ENCODE measurements at places on chromosomes 13 and 19.

- no peak for DNase-seq
Observed at GRCh38 chr13:41467425-41467945, 10.1 kb downstream of the RGCC start.

- DNase-seq = no peak
Observed at GRCh38 chr19:17025991-17026658, 485 bp downstream of the CPAMD8 start.

DNA sequence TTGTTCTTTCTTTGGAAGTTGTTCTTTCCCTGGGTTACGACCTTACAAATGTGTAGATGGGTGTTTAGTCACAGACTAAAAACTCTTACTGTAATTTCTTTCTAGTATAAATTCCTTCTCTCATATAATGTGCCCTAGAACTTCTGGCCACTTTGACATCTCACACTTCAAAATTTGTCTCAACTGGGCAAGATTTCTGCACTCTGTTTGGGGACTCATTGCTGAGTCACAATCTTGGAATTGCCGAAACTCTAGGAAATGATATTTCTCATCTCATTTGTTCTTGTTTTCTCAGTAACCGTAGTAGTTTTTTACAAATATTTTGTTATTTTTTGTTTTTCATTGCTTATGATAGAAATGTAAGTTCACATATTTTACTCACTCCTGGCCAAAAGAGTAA is 2523.2 kb upstream of the PCDH20 start:
- no peak for DNase-seq

GRCh38 chr13:91627952-91628739 is 229.7 kb downstream of the GPC5 start:
- DNase-seq = no peak

DNA sequence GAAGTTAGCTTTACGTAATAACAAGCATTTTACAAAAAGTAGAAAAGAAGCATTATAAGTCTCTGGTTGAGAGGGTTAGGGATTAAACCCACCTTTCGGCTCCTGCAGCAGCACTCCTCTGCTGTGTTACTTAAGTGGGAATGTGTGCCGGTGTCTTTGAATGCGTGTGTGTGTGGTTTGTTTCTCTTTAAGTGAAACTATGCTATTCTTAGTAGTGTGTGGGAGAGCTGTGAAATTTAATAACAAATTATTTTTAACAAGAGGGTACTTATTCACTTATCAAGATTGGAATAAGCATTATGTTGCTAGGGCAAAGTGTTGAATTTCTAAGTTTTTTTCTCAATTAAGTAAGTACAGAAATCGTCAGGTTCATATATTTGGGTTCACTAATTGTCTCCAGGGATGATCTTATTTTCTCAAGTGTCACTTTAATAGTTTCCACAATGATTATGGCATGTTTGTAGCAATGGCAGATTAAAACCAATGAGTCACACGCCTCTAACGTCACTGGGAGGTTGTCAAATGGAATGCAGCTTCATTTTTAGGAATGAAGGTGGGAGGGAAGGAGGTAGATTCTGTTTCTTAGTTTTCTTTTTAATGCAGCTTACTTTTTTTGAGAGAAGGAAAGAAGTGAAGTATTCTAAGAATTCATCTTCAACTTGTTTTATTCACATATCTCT is 151.3 kb downstream of the LMO7 start:
- DNase-seq = peak; percentile 75

DNA sequence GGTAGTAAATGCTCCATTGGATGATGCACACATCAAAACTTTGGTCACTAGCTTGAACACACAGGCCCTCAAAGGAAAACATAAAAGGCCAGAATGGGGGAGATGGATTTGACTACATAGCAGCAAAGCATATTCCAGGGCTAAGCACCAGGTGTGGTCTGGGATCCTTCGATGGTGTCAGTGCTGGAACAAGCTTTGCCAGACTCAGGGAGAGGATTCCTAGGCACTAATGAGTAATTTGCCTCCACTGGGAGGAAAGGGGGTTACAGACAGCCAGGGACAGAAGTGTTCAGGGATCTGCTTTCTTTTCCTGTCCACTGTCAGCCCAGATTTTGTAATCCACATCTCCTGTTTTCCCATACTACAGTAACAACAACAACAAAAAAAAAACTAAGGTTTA is 157.2 kb upstream of the OBI1 start:
- DNase-seq = no peak

GRCh38 chr13:77523834-77524728 is 11.4 kb upstream of the SCEL start:
- no peak for DNase-seq

GRCh38 chr13:69619651-69620050 is 488.0 kb upstream of the ATXN8OS start:
- no peak for DNase-seq

GRCh38 chr13:69617587-69617986 is 490.0 kb upstream of the ATXN8OS start:
- DNase-seq = no peak

- DNase-seq = no peak
Observed at GRCh38 chr19:30208436-30209060, 163.6 kb upstream of the ZNF536 start.

DNA sequence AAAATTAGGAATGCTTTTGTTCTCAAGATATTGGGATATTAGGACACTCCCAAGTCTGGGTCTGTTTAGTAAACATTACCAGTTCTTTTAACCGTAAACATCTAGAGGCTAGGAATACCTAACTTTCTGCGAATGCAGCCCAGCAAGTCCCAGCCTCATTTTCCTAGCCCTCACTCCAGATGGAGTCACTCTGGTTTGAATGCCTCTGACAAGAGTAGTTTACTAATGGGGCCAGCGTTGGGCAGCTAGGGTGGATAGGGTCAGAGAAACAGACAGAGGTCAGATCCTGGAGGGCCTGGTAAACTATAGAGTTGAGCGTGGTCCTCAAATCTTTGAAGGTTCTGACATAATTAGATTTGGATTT is 53.6 kb downstream of the WDFY2 start:
- no peak for DNase-seq

DNA sequence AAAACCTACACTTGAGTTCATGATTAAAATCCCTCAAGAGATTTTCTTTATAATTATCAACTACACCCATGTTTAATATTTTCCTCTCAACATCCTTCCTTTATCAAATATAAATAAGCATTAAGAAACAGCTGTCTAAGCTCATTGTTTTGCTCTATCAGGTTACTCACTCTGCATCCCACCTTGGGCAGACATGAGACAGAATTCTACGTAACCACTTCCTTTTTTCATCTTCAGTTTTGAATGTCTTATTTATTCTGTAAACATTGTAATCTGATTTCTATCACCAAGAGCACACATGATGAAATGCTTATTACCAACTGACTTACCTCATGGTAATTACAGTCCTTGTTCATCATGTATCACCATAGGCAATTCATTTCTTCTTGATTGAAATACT is 1256.6 kb upstream of the ATXN8OS start:
- DNase-seq = no peak

DNA sequence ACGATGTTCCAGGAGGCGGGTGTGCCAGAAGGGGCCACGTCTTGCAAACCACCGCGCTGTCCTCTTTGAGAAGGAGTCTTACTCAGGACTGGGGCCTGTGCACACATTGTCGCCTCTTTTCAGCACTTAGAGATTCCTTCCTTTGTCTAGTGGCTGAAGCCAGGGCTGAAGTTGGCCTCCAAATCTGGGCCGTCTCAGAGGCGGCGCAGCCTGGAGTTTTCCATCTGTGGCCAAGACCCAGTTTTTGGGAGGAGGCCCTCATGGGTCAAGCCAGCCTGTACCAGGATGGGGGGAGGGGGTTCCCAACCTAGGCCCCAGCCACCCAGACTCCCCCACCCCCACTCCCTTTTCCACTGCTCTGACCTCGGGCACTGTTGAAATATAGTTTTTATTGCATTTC is 11.8 kb downstream of the ANO8 start:
- DNase-seq = no peak

- DNase-seq = peak; percentile 66
Observed at GRCh38 chr13:41995946-41996345, 35.0 kb upstream of the VWA8 start.

GRCh38 chr19:13797870-13798269 is 2.6 kb downstream of the ZSWIM4 start:
- no peak for DNase-seq

DNA sequence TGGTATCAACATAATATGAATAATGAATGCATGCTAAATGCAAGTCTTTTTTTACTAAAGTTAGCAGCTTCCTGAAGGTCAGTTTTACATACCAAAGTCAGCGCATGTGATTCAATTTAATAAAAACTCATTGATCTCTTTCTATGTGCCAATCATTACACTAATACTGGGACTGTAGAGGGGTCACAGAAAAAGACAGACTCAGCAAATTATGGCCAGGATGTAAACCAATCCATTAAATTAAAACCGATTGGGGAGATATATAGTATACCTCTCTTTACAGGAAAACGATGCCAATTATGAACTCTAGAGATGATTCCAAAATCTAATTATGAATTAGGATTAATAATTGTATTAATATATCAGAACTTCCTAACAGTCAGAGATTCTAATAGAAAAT is 624.4 kb upstream of the PCDH20 start:
- DNase-seq = no peak

GRCh38 chr13:44351505-44351854 is 22.1 kb upstream of the SERP2 start:
- DNase-seq = no peak

GRCh38 chr19:18919900-18920214 is 342 bp downstream of the DDX49 start:
- DNase-seq = no peak

DNA sequence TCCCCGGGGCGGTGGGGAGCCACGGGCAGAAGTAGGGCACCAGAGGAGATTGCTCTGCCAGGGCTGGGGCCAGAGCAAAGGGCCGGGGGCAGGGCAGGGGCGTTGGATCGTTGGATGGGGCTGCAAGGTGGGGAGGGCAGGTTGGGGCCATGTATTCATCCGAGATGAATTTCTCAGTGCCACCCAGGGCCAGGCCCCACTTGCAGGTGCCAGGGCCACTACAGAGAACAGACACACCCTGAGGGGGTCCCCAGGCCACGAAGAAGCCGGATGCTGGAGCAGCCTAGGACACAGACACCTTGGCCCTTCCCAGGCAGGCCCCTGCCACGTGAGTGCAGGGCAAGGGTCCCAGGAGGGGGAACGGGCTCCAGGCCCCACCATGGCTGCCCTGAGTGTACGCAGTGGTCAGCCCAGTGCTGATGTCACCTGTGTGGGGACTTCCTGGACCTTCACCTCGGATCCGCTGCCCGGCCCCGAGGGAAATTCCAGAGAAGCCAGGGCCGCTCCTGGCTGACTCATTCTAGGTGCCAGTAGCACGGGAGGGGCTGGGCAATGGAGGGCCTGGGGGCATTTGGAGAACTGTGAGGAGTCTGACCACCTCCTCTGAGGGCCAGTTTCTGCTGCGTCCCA is 9.6 kb upstream of the SBNO2 start:
- no peak for DNase-seq

- DNase-seq = no peak
Observed at GRCh38 chr19:33399745-33400681, 26.5 kb downstream of the CEBPG start.
